ENCODE measurements at places on chromosomes 3 and 15.

DNA sequence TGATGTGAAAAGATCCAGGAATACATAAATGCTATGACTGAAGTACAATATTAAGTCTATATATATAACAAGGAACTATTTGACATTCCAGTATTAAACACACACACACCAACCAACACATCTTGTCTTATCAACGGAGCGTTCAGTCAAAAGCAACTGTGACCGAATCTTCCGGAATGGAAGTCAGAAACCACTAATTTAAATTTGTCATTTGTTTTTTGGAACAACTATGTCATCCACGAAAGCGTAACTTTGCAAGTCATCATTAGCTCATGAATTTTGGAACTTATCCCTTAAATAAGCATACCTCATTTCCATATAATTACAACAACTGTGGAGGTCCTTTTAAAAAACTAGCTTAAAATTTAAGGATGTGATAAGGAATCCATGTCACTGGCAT, 5.0 kb downstream of the ZNF385D start:
- no peak for DNase-seq

- no peak for DNase-seq
Observed at GRCh38 chr3:101903451-101903871, 54.1 kb downstream of the NFKBIZ start.

DNA sequence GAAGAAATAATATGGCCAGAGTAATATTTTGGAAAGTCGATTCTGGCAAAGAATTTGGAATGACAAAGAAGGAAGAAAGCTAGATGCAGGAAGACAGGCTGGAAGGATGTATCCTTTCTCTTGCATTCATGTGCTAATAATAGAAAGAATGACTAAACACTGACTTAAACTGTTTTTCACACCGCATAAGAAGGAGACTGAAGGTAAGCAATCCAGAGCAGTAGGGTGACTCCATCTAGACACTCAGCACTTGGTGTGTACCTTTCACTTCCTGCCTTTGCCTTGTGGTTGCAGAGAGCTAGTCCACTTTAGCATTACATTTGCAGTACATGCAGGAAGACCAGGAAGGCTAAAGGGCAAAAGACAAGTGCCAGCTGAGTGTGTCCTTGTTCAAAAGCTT, 234.6 kb downstream of the RBMS3 start:
- DNase-seq, result no peak

GRCh38 chr3:68315964-68316363, 616.4 kb downstream of the TAFA4 start:
- no peak for DNase-seq

DNA sequence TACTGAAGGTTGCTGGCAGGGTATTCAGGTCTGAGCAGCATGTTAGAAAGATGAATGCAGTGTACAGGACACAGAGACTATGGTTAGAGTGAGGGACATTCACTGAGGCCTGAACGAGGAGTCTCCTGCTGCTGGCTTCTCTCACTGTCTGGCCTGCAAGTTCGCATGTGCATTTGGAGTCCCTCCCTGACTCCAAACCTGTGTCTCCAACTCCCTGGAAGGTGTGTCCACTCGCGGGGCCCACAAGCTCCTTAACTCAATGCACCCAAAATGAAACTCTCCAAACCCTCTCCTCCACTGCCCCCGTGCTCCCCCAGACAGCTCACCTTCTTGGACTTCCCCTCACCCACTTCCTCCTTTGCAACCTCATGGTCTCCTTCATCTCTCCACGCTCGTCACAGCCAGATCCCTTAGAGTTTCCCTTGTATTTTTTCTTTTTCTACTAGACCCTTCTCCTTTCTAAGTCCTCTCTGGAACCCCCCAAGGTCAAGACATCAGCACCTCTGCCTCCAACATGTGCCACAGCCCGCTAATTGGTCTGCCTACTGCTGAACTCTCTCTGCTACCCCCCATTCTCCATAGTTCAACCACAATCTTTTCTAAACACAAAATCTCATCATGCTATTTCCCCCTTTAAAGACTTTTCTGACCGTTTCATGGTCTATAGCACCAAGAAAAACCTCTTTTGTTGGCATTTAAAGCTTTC, 58.3 kb downstream of the HES1 start:
- DNase-seq, result no peak

- no peak for DNase-seq
Observed at GRCh38 chr15:63306492-63307073, 29.2 kb downstream of the APH1B start.

DNA sequence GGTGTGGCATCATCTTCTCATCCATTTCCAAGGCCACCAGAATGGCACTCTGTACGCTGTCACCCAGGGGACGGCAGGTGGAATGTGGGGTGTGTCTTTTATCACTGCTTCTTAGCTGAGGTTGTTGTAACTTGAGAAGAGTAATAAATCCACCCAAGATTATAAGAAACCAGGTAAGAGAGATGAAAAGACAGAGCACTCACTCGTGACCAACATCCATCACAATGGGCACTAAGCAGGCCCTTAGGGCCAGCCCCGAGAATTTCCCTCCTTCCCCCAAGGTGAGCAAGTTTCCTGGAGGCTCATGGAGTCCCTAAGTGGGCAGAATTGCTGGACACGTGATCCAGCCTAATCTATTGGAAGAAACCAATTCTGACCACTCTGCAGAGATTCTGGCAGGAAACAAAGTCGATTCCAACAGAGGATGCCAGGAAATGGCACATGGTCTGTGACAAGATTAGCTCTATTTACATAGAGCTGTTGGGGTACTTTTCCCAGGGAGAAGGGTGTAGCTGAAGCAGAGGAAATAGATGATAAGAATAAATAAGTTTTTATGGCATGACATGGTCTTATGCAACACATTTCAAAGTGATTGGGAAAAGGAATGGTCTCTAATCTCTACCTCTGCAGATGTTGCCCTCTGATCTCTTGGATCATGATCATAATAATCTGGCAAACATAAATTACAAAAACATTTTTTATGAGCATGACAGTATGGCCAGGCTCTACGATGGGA, 22.5 kb downstream of the SLC6A20 start:
- DNase-seq, result no peak

GRCh38 chr15:99110581-99111320, 5.9 kb downstream of the SYNM start:
- DNase-seq, result no peak

- DNase-seq, result no peak
Observed at GRCh38 chr15:68556139-68556990, 22.4 kb upstream of the CORO2B start.

- no peak for DNase-seq
Observed at GRCh38 chr15:39629906-39630305, 49.0 kb downstream of the THBS1 start.

GRCh38 chr3:116322750-116323375, 122.4 kb downstream of the LSAMP start:
- no peak for DNase-seq
